ENCODE measurements at places on chromosomes 13 and 19. TPM values are rescaled to one million over a fixed set of nuclear protein-coding genes. Genes with fewer than 3 reads are reported as not detected.

UGGT2 gene
- total RNA-seq, result 45.2 TPM

CIC gene
- 16.1 TPM for total RNA-seq

ACP7 gene
- total RNA-seq, result 0.20 TPM

CEACAM3 gene
- total RNA-seq, result not detected

KCNJ14 gene
- total RNA-seq, result 0.39 TPM

TMEM86B gene
- 1.1 TPM for total RNA-seq

LMTK3 gene
- total RNA-seq, result 0.04 TPM

SNAPC2 gene
- 15.0 TPM for total RNA-seq

DIAPH3 gene
- 12.7 TPM for total RNA-seq

AMH gene
- total RNA-seq, result 0.86 TPM

CBLC gene
- total RNA-seq, result 0.07 TPM

C19orf33 gene
- 33.4 TPM for total RNA-seq

FGF22 gene
- total RNA-seq, result not detected

CCNE1 gene
- total RNA-seq, result 6.5 TPM

CGB1 gene
- total RNA-seq, result not detected

RASL11A gene
- 3.8 TPM for total RNA-seq

PCDH17 gene
- total RNA-seq, result 3.0 TPM

RFPL4A gene
- 0.13 TPM for total RNA-seq

SYNGR4 gene
- not detected for total RNA-seq

TMEM238 gene
- 0.21 TPM for total RNA-seq

FAM83E gene
- total RNA-seq, result 0.73 TPM

FCER2 gene
- not detected for total RNA-seq

ACTMAP gene
- 0.59 TPM for total RNA-seq

RASIP1 gene
- 70.1 TPM for total RNA-seq

FCGBP gene
- 0.04 TPM for total RNA-seq

PTPRS gene
- 11.9 TPM for total RNA-seq

SLC25A41 gene
- total RNA-seq, result 0.07 TPM

S1PR2 gene
- total RNA-seq, result 0.46 TPM

CRLF1 gene
- not detected for total RNA-seq

PSPN gene
- total RNA-seq, result 0.73 TPM

CTU1 gene
- 10.2 TPM for total RNA-seq

CEBPA gene
- total RNA-seq, result 0.13 TPM

IGFL4 gene
- total RNA-seq, result 0.07 TPM

KIR3DL1 gene
- total RNA-seq, result not detected

SIGLEC8 gene
- not detected for total RNA-seq

ZNF878 gene
- 0.26 TPM for total RNA-seq

SHISA7 gene
- total RNA-seq, result not detected

PTGER1 gene
- 0.71 TPM for total RNA-seq
